ENCODE measurements at places on chromosomes 11 and 22.

- DNase-seq = peak; percentile 46
Observed at GRCh38 chr11:128095466-128095981, 491.8 kb downstream of the ETS1 start.

- peak; percentile 86 for DNase-seq
Observed at GRCh38 chr22:50529897-50530579, at the start of gene TYMP. Gene TYMP, minus strand, starts transcription at chr22:50530012. Its CDS starts 303 bp downstream, at chr22:50529709.

DNA sequence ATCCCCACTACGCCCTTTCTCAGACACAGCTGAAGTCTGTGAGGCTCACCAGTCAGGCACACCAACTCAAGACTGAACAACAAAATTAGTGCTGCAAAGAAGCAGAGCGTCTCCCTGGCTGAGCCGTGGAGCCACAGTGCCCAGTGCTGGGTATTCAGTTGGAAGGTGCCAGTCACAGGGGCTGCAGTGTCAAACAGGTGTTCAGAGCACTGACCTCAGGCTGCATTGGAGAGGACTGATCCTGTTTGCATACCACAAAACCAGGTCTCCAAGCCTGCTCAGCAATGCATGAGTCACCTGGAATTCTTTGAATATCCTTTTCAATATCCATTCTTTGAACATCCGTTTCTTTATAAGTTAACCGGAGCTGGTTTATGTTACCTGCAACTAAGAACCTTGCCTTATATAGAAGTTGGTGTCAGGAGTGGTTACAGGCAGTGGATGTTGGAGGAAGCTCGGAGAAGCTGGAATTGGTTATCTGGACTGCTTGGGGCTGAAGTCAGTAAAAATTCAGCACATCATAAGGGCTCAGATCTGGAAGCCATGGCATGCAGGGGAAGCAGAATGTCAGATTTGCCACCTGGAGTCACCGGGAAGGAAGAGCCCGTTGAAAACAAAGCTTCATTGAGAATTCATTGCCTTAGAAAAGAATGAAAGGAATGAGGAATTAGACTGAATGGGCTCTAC, 30.3 kb downstream of the PDGFB start:
- DNase-seq = peak; percentile 89

DNA sequence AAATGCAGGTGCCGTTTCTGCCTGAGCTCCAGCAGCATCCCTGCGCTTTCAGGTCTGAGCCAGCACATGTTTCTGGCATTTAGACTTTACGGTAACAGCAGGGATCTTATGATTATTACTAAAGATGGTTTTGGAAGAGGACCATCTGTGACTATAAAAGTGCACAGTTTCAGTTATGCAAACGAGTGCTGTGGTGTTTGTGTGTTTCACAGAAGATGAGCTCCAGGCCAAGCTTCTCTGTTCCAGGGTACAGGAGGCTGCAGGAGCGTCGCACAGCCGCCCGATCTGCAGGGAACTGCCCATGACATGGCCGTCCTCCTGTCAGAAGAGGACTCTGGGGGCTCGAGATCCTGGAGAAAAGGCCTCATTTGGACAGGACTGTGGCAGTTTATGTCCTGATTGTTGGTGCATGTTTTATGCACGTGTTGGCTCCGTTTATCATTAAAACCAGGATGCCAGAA, 297.3 kb downstream of the TBC1D22A start:
- peak; percentile 36 for DNase-seq

DNA sequence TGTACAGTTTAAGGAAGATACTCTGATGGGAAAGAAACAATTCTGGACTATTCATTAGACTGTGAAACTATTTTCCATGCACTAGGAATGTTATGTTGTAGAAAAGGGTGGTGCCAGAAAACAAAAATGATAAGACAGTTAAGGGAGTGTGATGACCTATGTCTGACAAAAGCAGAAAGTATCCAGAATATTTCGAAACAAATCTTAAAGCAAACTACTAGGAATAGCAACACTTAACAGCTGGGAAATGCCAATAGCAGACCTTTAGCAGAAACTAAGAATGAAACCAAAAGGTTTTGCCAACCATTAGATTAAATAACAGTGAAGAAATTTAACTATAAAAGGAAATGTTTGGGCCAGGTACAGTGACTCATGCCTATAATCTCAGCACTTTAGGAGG, 3.3 kb upstream of the ARHGAP20 start:
- DNase-seq = peak; percentile 77

GRCh38 chr11:21707116-21707739, 485.7 kb upstream of the ANO5 start:
- DNase-seq = no peak

- no peak for DNase-seq
Observed at GRCh38 chr11:130467116-130467900, 18.9 kb downstream of the ADAMTS15 start.

DNA sequence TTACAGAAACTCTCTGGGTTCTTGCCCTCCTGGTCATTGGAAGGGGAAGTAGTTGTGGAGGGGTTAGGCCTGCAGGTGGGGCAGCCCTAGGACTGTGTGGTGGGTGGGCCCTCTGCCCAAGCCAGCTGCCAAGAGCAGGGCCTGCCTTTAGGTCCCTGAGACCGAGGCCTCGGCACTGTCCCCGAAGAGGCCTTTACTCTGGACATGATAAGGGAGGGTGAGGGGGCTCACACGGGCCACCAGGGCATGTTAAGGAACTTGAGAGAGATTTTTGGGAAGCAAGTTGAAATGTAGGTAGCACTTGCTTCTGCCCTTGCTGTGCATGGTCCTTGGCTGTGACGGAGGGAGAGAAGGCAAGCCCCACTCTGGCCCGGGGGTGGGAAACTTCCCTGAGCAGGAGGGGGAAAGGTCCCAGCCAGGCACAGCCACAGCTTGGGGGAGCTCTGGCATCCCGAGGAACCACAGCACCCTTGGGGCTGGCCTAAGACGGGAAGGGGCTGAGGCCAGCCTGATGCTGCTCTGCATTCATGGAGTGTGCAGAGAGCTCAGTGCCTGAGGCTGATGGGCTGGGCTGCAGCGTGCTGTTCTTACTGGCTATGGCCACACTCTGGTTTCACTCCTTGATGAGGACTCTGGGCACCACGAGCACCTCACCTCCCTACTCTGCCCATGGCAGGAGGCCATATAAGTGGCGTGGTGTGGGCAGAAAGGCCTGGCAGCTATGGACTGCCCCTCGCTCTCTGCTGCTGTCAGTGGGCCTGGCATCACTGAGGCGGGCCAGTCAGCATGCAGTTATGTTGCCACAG, 7.8 kb upstream of the RANBP1 start:
- DNase-seq = no peak

- DNase-seq = no peak
Observed at GRCh38 chr11:47461876-47462275, 12.9 kb upstream of the RAPSN start.
